ENCODE measurements at places on chromosomes 2 and 18. TPM values are rescaled to one million over a fixed set of nuclear protein-coding genes. Genes with fewer than 3 reads are reported as not detected.

Gene KIAA2012
- total RNA-seq: not detected

Gene EFEMP1
- 186 TPM for total RNA-seq

Gene RAB31
- total RNA-seq: 32.4 TPM

Gene ITGB6
- total RNA-seq: 0.16 TPM

Gene CPO
- total RNA-seq: 0.66 TPM

Gene LOXL3
- total RNA-seq: 6.6 TPM

Gene PROC
- total RNA-seq: not detected

Gene SERPINB10
- not detected for total RNA-seq

Gene ERBB4
- total RNA-seq: 53.1 TPM

Gene PARD3B
- total RNA-seq: 25.9 TPM

Data from breast epithelium (tissue), 4 donors.